ENCODE measurements at places on chromosomes 11 and 22.

DNA sequence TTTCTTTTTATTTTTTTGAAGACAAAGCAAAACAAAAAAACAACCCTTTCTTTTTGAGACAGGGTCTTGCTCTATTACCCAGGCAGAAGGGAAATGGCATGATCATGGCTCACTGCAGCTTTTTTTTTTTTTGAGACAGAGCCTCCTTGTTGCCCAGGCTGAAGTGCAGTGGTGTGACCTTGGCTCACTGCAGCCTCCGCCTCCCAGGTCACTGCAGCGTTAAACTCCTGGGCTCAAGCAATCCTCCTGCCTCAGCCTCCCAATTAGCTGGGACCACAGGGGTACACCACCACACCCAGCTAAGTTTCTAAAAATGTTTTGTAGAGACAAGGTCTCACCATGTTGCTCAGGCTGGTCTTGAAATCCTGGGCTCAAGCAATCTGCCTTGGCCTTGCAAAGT is 124.6 kb downstream of the ABTB2 start:
- no peak for DNase-seq

DNA sequence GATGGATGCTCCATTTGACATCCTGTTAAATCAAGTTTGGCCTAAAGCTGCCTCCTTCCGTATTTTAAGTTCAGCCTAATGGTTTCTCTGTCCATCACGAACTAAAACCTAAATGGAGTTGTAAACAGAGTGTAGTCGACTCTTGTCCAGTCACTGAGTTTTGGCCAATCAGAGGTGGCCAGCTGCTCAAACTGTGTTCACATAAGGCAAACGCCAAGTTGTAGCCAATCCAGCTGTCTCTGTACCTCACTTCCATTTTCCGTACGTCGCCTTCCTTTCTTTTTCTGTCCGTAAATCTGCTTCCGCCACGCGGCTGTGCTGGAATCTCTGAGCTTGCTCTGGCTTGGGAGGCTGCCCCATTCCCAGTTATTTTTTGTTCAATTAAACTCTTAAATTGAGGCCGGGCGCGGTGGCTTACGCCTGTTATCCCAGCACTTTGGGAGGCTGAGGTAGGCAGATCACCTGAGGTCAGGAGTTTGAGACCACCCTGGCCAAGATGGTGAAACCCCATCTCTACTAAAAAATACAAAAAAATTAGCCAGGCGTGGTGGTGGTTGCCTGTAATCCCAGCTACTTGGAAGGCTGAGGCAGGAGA is 20.7 kb upstream of the CARS1 start:
- DNase-seq, result no peak

GRCh38 chr11:66851239-66851596 is 5.6 kb upstream of the LRFN4 start:
- no peak for DNase-seq

GRCh38 chr11:121429556-121429955 is 22.6 kb upstream of the SORL1 start:
- DNase-seq, result no peak

DNA sequence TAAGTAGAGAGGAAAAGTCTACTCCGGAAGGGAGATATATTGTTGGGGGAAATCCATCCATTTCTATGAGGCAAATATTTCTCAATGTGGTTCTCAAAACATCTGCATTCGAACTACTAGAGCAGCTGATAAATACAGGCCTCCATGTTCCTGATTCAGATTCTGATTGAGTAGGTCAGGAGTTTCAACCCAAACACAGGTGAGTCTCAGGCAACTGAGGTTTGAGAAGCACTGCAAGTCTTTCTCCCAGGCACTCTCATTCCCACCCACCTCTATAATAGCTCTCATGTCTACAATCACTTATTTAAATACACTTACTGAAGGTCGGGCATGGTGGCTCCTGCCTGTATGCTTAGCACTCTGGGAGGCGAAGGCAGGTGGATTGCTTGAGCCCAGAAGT is 14.7 kb upstream of the ASPHD2 start:
- DNase-seq, result no peak

DNA sequence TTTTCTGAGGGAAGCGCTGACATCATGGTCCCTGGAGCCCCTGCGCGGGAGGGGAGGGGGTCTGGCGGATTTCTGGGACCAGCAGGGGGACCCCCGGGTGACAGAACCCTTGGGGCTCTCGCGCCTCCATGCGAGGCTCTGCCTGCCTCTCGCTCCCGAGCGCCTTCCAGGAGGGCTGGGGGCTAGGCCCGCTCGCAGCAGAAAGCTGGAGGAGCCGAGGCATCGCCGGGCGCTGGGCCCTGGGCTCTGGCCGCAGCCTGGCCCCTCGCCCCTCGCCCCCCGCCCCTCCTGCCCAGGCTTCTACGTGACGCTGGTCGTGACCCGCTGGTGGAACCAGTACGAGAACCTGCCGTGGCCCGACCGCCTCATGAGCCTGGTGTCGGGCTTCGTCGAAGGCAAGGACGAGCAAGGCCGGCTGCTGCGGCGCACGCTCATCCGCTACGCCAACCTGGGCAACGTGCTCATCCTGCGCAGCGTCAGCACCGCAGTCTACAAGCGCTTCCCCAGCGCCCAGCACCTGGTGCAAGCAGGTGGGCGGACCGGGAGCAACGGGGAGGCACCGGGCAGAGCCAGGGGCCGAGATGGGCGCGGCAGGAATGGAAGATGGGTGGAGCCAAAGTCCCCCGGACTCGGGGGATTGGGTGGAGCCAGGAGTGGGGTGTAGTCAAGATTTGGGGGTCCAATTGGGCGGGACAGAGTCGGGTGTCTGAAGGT is 5.4 kb downstream of the BEST1 start:
- DNase-seq, result no peak

- DNase-seq, result no peak
These were observed 99.6 kb upstream of the SPON1 start for GRCh38 chr11:13862845-13863392.
